HL-60 (cell line): ENCODE measurements at places on chromosomes 3 and 15.

DNA sequence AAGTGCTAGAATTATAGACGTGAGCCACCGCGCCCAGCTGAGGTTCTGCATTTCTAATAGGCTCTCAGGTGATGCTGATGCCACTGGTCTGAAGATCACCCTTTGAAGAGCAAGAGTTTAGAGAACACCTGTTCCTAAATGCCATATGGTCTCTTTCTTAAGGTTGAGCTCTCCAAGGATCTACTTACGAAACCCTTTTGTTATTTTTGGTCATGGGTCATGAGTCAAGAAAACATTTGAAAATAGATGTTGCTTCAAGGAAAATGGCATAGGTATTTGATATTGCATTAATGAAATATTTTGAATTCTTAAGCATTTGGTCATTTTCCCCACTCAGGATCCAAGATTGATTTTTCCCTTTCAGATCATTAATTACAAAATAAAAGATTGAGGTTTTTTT, 74.7 kb upstream of the SOX2 start:
- DNase-seq = no peak

DNA sequence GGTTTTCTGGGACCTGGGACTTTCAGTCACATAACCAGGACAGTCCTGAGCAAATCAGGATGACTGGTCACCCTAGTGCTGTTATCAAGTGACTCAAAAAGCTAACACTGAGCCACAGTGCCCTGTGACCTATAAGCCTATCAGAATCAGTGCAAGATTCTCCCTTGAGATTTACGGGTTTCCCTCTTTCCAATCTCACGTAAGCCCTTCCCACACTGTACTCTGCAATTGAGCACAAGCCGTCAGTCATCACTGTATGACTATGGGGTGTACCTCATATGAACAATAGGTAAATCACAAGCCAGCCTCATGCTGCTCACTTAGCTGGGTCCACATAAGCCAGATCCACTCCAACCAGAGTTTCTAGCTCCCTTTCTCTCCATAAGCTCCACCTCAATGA, 21.0 kb upstream of the CLDN18 start:
- no peak for DNase-seq

DNA sequence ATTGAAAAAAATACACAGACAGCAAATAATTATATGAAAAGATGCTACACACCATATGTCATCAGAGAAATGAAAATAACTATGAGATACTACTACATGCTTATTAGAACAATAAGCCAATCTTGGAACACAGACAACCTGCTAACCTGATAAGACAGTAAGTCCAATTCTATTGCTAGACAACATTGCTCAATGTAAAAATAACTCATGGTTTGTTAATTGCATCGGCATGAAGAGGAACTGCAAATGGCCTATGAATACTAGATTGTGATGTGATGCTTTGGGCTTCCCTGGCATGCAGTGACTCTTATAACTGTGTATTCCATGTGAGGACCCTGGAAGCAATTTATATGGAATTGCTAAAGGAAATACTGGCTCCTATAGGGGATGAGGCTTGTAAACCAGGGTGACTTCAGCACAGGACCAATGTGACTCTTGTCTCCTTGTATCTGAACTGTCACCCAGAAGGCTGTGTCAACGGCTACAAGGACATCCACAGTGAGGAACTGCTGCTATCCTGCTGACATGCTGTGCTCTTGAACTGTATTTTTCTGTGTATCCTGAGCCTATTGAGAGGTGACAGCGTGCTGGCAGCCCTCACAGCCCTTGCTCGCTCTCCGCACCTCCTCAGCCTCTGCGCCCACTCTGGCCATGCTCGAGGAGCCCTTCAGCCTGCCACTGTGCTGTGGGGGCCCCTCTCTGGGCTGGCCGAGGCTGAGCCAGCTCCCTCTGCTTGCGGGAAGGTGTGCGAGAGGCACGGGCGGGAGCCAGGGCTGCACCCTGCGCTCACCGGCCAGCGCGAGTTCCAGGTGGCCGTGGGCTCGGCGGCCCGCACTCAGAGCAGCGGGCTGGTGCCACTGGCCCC, 385.7 kb downstream of the CNTN4 start:
- DNase-seq = no peak

DNA sequence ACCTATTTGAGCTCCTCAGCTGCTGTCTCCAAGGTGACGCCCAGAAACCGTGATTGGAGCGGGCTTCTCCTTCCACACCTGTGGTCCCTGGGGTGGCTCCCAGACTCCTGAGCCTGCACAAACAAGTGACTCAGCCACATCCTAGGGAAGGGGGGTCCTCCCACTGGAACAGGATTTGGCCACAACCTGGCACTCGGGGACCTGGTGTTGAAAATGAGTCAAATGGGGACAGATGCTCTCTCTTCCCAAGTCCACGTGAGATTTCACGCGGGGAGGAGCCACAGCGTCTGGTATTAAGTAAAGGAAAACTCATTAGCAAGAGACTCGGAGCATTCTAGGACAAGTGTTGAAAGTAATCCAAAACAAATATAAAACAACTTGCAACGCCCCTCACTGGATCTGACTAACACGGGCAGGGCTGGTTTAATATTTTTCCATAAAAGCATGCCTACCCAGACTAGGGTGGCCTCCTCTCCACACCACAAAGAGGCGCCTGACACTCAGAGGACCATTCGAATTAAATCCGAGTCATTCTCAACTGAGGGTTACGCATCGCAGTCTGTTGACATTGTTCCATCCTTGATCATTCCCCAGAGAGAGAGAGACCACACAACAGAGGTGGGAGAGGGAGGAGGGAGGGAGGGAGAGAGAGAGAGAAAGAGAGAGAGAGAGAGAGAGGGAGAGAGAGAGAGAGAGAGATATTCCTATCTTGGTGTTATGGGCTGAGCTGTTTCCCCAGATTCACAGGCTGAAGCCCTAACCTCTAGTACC, 74.4 kb downstream of the MGLL start:
- no peak for DNase-seq

- no peak for DNase-seq
These were observed 636.0 kb upstream of the TBL1XR1 start for GRCh38 chr3:177833332-177833731.

- DNase-seq = no peak
These were observed 214.6 kb downstream of the MAGI1 start for GRCh38 chr3:65824166-65824565.

- DNase-seq = no peak
These were observed 266.3 kb downstream of the CHL1 start for GRCh38 chr3:462851-463250.

DNA sequence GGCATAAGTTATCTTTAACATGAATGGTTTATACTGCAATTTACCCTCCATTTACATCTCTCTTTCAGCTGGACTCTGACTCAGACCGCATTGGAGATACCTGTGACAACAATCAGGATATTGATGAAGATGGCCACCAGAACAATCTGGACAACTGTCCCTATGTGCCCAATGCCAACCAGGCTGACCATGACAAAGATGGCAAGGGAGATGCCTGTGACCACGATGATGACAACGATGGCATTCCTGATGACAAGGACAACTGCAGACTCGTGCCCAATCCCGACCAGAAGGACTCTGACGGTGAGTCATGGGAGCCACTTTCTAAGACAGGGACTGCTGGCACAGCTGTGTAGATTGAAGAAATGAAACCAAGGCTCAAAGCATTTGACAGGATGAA, 11.6 kb downstream of the THBS1 start:
- no peak for DNase-seq

GRCh38 chr3:104297617-104298016, 1069.1 kb upstream of the ALCAM start:
- DNase-seq = no peak

DNA sequence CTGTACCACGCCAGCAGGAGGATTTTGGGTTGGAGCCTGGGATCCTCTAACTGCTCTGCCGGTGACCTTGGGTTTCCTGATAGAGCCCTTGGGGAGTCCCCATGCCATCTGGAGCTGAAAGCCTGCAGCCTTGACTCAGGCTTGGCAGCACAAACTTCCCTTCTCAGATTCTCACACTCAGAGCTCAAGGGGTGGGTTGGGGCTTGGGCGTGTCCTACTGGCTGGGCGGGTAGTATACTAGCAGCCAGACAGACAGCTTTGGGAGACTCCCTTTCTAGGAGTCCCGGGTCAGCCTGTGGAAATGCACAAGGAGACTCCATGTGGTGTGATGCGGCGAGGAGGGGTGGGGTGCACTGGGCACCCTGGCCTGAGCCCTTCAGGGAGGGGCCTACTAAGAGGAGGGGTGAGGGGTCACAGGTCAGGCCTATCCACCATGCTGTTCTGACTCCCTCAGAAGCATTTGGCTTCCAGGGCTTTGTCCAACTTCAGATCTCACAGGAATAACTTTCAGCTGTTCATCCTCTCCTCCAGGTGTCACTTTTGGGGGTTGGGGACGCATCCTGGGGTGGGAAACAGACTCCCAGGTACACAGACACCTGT, 21.6 kb upstream of the PLXNA1 start:
- no peak for DNase-seq

DNA sequence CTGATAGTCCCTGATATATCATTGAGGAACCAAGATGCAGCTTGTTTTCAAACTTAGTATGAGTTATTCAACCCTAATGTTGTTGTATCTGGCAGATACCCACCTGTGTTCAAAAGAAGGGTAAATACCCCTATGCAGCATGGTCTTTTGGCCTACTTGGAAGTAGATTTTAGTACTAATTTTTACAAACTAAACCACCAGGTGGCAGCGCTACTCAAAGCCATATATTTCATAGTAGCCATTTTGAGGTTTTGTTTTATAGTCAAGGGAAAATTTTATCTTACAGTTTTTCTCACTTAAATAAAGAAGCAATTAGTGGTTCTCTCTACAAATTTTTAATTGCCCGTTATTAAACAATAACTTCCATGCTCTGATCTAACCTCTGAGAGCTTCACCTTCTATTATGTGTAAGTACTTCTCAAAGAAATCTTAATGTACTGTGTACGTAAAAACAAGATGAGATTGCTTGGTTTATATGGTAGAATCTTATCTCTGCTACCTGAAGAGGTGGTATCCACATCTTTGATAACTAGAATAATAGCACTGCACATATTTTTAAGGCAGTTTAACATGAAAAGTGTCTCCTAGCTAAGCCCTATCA, 31.5 kb upstream of the MLF1 start:
- DNase-seq = peak; percentile 5

GRCh38 chr3:163261056-163261455, 1764.4 kb downstream of the OTOL1 start:
- no peak for DNase-seq

GRCh38 chr15:100338971-100339444, 2.8 kb downstream of the ADAMTS17 start:
- peak; percentile 79 for DNase-seq

GRCh38 chr3:111744611-111745010, 114.5 kb upstream of the PHLDB2 start:
- DNase-seq = no peak

GRCh38 chr15:96217983-96218382, 112.5 kb upstream of the NR2F2 start:
- no peak for DNase-seq

DNA sequence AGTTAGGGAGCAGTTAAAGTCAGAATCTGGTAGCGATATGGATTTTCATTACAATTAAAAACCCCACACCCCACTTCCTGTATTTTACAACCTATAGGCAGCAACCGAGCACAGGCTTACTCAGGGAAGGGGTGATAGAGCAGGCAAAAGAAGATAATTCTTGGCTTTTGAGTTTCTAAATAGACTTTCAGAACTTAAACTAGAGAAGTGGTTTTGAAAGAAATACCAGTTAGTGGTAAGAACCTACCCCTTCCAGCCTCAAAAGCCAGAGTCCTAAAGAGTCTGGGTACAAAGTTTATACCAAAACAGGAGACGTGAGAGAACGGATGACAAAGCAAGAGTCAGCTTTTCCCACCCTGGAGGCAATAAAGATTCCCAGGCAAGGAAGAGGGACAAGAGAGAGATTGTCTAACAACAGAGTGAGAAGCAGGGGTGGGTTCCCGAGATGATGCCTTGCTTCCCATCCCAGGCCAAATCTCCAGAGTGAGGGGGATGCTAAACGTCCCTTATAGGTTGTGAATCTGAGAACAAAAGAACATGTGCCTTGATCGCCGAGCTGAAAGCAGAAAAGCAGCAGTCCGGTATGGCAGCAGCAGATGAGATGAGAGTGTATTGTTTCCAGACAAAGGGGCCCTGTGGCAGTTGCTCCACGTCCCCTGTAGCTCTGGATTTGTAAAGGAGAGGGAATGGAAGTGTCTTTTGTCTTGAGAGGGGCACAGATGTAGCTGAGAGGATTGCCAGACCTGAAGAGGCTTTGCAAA, 36.8 kb downstream of the KLHL6 start:
- DNase-seq = no peak

- DNase-seq = no peak
These were observed 10.6 kb downstream of the CLPX start for GRCh38 chr15:65174509-65174908.

DNA sequence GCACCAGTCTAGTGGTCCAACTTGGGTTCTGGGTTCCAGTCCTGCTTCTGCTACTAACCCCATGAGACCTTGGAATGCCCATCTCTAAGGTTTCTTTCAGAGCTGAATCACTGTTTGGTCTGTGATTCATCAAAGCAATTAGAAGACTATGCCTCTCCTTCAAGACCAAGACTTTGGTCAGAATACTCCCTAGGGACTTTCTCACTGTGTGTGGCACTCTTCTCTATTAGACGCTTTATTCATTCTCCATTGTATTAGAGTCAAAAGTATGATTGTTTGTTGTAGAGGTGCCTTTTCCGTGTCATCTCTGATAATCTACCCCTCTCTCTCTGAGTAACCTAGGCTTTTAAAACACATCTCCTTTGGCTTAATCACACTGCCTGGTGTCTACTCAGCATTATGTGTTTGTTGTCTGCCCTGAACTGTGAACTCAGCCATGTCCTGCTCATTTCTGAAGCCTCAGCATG, 90.5 kb downstream of the LPP start:
- DNase-seq = no peak

- no peak for DNase-seq
These were observed 220.7 kb downstream of the CD47 start for GRCh38 chr3:107870096-107870495.

GRCh38 chr3:36814776-36815175, 50.4 kb upstream of the DCLK3 start:
- no peak for DNase-seq

DNA sequence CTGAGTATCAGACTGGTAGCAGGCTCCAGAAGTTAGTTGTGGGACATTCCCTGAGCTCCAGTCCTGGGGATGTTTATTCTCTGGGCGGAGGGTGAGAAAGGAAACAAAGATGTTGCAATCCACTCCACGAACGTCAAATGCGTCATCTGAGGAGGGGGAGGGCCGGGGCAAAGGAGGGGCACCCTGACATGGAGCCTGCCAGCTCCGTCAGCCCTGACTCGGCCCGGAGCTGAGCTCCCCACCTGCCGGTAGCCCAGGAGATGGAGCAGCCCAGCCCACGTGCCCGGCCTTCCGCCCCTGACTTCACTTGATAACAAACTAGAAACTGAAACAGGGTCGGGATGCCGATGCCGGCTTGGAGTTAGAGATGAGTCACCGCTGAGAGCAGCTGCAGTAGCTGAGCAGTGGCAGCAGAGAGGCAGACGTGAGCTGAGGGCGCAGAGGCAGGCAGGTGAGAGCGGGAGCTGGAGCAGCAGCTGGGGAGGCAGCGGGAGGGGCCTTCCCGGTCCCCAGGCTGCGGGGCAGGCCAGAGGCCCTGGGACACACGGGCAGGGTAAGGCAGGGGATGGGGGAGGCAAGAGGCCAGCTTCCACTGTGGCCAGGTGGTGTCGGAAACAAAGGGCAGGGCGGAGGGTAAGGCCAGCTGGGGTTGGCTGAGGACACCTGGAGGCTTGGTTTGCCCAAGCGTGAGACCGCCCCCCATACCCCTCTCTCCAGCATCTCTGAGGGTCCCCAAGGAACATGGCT, at the start of gene ISG20:
Gene ISG20 (plus strand): TSS at position 391 of the 747 bp plus-strand sequence. CDS start 351 bp downstream, at position 742.
- peak; percentile 87 for DNase-seq

GRCh38 chr3:15794303-15794771, 3.4 kb downstream of the ANKRD28 start:
- peak; percentile 27 for DNase-seq
